ENCODE measurements at places on chromosomes 11 and 22. TPM values are rescaled to one million over a fixed set of nuclear protein-coding genes. Genes with fewer than 3 reads are reported as not detected.

GRCh38 chr11:76859708-76860227, 950 bp upstream of the ACER3 start:
- H3K4me1 ChIP-seq, result peaks cover 12% of the 10 kb centered on the region
- no peak overlapping the region for H3K4me3 ChIP-seq
- H3K27ac ChIP-seq, result peak overlapping the region; percentile 89
- no peaks in the 10 kb centered on the region for H3K27me3 ChIP-seq
- H3K36me3 ChIP-seq, result no peaks in the 10 kb centered on the region

DNA sequence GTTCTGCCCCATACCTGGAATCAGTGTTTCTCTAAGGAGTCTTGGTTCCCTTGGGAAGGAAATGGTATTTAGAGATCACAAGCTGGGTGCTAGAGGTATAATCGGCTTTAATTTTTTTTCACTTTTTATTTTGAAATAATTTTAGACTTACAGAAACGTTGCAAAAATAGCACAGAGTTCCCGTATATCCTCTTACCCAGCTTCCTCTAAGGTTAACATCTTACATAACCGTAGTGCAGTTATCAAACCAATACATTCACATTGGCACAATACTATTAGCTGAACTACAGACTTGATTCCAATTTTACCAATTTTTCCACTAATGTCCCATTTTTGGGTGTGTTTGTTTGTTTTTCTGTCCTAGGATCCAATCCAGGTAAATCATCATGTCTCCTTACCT, 63.8 kb downstream of the RBX1 start:
- no peak overlapping the region for H3K27ac ChIP-seq
- no peaks in the 10 kb centered on the region for H3K36me3 ChIP-seq
- H3K4me1 ChIP-seq, result peaks cover under 1% of the 10 kb centered on the region
- H3K4me3 ChIP-seq, result no peak overlapping the region
- H3K27me3 ChIP-seq, result no peaks in the 10 kb centered on the region

DNA sequence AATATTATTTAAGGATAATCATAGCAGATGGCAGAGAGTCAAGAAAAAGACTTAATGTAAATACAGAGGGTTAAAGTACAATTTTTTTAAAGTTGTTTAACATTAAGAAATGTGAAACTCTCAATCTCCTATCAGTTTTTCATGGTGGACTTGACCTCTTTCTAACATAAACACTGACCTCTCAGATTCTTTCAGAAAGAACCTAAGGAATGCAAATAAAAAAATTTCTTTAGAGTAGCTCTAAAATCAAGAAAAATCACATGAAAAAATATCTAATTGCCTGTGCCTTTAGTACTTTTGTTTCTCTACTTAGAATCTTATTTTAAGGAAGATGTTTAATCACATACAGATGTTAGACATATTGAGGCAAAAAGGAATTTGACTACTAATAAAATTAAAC, 12.9 kb downstream of the RNF141 start:
- no peaks in the 10 kb centered on the region for H3K27me3 ChIP-seq
- H3K4me1 ChIP-seq, result no peaks in the 10 kb centered on the region
- no peak for DNase-seq

Gene CARD16
- total RNA-seq, result 29.1 TPM

GRCh38 chr22:42933485-42934091, 76.5 kb upstream of the ARFGAP3 start:
- H3K27ac ChIP-seq, result peak overlapping the region; percentile 89
- peaks cover 96% of the 10 kb centered on the region for H3K4me1 ChIP-seq
- no peaks in the 10 kb centered on the region for H3K27me3 ChIP-seq
- no peak for DNase-seq

Data from stomach (tissue), 19 donors.